ENCODE measurements at places on chromosomes 13 and 19.

GRCh38 chr13:62387647-62388046 is 972.0 kb upstream of the PCDH20 start:
- no peak for DNase-seq

- no peak for DNase-seq
These were observed 20.1 kb downstream of the N4BP2L1 start for GRCh38 chr13:32407854-32408253.

DNA sequence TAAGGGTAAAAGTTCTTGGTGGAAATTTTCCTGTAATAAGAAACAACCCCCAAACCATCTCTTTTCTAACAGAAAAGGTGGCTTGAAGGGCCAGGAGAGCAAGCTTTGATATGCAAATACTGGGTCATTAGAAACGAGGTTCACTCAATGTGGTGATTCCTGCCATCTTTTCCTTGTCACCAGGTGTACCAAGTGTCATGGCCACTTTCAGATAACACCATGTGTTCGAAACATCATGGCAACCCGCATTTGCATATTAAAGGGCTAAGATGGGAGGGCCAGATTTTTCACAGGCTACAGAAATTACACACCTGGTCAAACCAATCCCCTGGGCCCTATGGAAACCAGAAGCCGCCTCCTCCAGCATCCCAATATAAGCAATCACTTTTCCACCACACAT is 15.3 kb downstream of the LGALS16 start:
- no peak for DNase-seq

GRCh38 chr19:44617110-44617880 is 3.9 kb downstream of the IGSF23 start:
- DNase-seq, result no peak

GRCh38 chr13:41608111-41608838 is 150.9 kb downstream of the RGCC start:
- DNase-seq, result no peak

- no peak for DNase-seq
These were observed 41.2 kb downstream of the BRD4 start for GRCh38 chr19:15291089-15291488.

DNA sequence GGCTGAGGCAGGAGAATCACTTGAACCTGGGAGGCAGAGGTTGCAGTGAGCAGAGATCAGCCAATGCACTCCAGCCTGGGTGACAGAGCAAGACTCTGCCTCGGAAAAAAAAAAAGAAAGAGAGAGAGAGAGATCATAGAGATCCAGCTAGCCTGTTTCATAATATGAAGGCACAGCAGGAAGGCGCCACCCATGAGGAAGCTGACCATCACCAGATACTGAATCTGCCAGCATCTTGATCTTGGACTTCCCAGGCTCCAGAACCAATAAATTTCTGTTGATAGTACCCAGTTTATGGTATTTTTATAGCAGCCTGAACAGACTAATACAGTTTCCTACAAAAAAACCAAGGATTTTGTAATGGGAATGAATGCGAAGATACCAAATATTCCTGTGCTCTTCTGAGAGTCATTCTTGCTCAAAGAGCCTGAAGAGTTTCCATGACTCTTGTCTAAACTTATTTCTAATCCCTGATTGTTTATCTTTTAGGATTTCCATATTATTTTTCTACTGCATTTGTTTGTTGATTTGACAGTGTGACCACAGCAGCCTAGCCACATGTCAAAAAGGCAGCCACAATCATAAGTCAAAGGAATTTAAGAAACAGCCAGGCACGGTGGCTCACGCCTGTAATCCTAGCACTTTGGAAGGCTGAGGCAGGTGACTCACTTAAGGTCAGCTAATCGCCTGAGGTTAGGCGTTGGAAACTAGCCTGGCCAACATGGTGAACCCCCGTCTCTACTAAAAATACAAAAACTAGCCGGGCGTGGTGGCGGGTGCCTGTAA is 37.7 kb upstream of the PDCD5 start:
- DNase-seq, result no peak

- DNase-seq, result no peak
These were observed 6.4 kb upstream of the DIRAS1 start for GRCh38 chr19:2727640-2727944.

DNA sequence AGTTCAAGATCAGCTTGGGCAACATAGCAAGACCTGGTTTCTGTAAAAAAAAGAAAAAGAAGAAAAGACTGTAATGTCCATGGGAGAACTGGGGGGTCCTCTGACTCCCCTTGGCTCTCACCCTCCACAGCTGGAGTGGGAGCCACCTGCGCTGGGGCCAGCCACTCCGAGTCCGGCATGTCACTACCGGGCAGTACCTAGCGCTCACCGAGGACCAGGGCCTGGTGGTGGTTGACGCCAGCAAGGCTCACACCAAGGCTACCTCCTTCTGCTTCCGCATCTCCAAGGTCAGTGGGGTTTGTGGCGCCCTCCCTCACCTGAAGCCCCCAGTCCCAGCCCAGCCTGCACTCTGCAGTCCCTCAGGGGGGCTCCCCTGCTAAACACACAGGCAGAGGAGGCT is 14.7 kb downstream of the RYR1 start:
- no peak for DNase-seq

DNA sequence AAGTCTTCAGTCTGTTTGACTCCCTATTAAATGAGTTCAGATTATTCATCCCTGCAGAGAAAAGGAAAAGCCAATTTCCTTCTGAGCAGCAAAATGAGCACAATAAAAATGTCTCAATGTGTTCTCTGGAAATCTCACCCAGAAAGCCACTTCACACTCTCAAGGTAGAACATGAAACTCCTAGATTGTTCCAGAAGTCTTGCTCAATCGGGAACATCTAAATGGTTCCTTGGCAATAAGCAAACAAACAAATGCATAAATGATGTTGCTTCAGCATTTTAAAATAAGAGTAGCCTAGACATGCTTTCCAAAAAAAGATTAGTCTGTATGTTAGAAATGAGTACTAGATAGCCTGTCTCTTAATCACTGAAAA is 59.7 kb upstream of the TNFRSF19 start:
- no peak for DNase-seq

- no peak for DNase-seq
These were observed 105.0 kb downstream of the STK24 start for GRCh38 chr13:98471934-98472333.

DNA sequence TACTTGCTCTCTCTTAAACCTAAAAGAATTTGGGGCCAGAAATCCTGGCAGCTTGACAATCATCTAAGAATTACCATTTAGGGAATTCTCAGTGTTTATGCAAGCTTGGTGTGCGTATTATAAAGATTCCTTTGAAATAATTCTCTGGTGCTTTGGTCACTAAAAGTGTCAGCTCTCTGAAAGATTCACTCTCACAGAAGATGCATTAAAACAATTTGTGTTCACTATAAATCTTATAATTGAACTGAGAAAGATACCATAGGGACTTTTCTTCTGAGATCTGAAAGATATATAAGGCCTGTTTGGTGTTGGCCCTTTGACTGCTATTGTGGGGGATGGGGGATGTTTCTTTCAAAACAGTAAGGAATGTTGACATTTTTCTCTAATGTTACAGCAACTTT is 27.3 kb downstream of the EPSTI1 start:
- no peak for DNase-seq

- no peak for DNase-seq
These were observed 686.4 kb downstream of the PCDH9 start for GRCh38 chr13:66543780-66544179.

- no peak for DNase-seq
These were observed 6.0 kb downstream of the SMARCA4 start for GRCh38 chr19:10966809-10967208.

- no peak for DNase-seq
These were observed 279.8 kb downstream of the DNAJC15 start for GRCh38 chr13:43303033-43303729.
